Right ventricle myocardium inferior (tissue), 1 donor: ENCODE measurements at places on chromosomes 12 and 14. TPM values are rescaled to one million over a fixed set of nuclear protein-coding genes. Genes with fewer than 3 reads are reported as not detected.

- no peak for DNase-seq
Measured at GRCh38 chr14:99467336-99468078, 13.2 kb downstream of the SETD3 start.

DNA sequence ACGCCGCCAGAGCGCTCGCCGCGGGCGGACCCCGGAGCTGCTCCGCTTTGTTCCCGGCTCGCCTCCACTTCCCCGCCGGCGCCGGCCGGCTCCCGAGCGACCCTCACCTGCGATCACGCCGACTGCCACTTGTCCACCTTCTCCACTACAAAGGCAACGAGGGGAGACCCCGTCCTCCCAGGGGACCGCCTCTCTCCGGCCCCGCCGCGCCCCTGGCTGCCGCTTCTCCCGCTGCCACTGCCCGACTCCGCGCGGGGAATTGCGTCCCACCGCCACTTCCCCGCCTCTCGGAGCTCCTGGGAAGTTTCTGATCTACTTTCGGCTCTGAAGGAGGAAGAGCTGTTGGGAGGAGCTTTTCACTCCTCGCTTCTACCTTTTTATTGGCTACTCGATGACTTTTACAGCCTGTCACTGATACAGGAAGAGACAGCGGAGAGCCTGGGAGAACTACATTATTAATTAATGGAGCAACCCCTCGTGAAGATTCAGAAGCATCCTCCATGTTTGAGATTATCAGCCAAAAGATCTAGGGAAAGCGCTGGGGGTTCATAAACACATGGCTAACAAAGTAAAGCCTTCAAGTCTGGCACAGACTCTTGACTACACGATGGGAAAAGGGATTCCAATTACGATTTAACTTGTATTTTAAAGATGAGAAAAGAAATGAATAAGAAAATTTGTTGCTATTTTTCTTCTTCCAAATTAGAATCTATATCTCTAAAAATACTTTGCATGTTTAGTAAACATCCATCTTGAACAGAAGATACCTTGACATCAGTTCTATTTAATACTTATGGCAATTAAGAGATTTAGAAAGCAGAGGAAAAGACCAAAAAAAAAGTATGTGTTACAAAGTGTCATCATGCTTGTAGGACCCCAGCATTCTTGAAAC is at the start of gene BAZ1A:
TSS of gene BAZ1A (minus strand) at position 330 of the 892 bp plus-strand sequence. CDS start 756 bp downstream, outside the sequence.
- peak; percentile 80 for DNase-seq

DNA sequence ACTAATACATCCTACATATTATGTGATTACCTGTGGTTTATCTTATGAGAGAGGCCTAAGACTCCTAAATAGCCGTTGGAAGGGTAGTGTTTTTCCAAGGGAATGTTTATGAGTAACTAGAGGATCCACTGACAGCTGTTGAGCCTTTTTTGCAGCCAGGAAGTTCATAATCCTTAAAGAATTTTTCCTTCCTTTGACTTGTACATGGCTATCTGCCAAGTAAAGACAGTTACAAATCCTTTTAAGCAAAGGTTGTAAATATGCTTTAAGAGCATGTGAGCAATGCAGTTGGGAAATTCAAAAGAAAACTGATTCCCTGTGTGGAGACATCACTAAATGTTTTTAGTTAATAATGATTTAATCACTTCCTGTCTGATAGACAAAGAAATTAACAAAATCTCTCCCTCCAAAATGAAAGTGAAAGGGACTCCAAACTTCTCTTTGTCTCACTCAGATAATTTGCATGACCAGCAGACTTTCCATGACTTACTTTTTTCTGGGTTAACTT is 333.8 kb downstream of the PDZRN4 start:
- no peak for DNase-seq

The NPFF gene
- not detected for total RNA-seq

The C3AR1 gene
- 9.0 TPM for total RNA-seq
